ENCODE measurements at places on chromosomes 2 and 18.

DNA sequence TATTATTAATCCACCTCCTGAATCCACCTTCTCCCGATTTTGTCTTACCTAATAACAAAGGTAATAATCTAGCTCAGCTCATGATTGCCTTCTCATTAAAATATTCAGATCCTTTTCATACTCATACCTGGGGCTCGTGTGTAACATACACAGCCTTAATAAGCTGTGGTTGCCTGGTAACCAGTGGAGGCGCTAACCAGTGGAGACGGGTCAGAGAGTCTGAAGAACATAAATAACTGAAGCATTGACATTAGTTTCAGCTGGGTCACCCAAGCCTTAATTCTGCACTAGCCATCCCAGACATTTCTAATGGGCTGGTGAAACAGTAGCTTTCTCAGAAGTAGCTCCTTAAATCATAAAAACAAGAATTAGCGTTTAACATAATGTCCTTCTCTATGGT is 14.8 kb upstream of the DTNA start:
- no peak for DNase-seq

DNA sequence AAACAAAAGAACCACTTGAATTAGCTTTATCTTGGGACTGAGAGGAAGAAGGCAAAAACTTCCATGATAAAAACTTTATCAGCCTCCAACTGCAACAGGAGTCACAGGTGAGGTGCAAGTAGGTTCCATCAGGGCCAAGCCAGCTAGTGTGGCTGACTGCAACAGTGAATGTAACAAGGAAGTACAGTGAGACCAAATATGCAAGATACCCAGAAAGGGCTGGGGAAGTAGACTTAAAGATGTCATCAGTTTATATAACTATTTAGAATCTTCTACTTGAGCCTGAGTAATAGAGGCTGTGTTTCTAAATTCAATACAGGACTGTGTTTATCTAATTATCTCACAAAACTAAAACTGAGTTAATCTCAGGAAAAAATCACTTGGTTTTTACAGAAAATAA is 14.8 kb downstream of the PLEKHM3 start:
- DNase-seq = no peak

GRCh38 chr18:38497266-38497665 is 931.7 kb upstream of the CELF4 start:
- no peak for DNase-seq

DNA sequence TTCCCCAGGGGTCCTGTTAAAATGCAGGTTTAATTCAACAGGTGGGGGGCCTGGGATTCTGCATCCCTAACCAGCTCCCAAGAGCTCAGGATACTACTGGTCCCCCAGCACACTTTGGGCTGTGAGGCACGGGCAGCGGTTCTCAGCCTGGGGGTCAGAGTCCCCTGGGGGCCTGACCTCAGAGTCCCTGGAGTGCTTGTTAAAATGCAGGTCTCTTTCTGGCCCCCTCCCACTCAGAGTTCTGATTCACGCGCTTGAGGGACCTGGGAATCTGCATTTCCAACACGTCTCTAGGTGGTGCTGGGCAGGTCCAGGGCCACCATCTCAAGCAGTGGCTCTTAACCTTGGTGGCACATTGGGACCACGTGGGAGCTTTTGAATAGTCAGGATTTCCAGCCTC is 2.8 kb upstream of the OTOS start:
- no peak for DNase-seq

- no peak for DNase-seq
These were observed 8.6 kb downstream of the KANSL1L start for GRCh38 chr2:210162466-210163124.

GRCh38 chr2:80014637-80015036 is 289.9 kb downstream of the LRRTM1 start:
- DNase-seq = no peak

DNA sequence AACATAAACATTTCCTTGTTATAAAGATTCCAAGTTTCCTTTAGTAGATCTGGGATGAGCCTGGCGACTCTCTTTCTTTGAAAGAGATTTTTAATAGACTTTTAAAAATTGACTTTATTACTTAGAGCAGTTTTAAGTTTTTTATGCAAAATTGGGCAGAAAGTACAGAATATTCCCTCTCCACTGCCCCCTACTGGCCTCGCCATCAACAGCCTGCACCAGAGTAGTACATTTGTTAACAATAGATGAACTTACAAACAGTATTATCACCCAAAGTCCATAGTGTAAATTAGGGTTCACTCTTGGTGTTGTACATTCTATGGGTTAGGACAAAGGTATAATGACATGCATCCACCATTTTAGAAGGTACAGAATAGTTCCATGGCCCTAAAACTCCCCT is 3.9 kb downstream of the MAP3K19 start:
- no peak for DNase-seq

GRCh38 chr18:39620551-39621168 is 2055.1 kb upstream of the CELF4 start:
- no peak for DNase-seq

- DNase-seq = no peak
These were observed 65.7 kb upstream of the FOSL2 start for GRCh38 chr2:28326881-28327505.

- no peak for DNase-seq
These were observed 40.0 kb upstream of the BMP10 start for GRCh38 chr2:68911246-68911645.

- DNase-seq = no peak
These were observed 5.4 kb upstream of the NCKAP5 start for GRCh38 chr2:133573491-133574162.

GRCh38 chr2:204250692-204251091 is 294.6 kb upstream of the PARD3B start:
- no peak for DNase-seq

Data from NCI-H1930 (cell line).